Stomach (tissue), 19 donors: ENCODE measurements at places on chromosomes 3 and 15.

DNA sequence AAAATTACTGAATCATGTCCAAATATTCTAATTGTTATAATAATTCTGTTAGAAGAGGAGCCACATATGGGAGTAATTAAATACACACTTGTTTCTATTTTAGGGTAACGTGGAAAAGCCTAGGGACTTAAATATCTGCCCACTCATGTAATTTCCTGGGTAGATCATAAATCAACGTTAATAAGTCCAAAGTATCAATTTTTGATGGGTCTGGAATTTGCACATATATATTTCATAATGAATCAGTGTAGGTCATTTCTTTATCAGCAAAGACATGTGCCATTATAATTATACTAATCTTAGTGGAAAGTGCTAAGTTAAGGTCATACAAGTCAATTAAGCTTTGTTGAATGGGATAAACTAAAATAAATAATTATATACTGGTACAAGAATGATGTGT is 346.2 kb downstream of the ZBBX start:
- no peak for DNase-seq

GRCh38 chr3:132536442-132537153 is 60.5 kb upstream of the ACKR4 start:
- no peak for DNase-seq

GRCh38 chr15:58677426-58677825 is 72.1 kb downstream of the ADAM10 start:
- DNase-seq: no peak

DNA sequence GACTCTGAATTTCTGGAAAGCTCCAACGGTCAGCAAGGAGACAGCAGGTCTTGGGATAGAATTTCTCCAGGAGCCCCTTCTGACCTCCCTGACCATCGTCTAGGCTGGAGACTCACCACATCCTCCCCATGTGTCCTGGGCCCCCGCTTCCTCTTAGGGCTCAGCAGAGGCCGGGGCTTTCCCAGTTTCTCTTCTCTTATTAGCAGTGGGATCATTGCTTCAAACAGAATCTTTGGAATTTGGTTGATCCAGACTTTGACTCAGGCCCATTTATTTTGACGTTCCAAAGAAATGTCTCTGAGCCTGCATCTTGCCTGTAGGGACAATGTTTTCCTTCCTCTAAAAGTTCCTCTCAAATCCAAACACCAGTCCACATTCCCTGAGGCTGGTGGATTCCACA is 38.4 kb upstream of the SLC6A6 start:
- no peak for DNase-seq

- DNase-seq: peak; percentile 36
Measured at GRCh38 chr3:10370429-10370828, 49.5 kb upstream of the SEC13 start.

GRCh38 chr3:129596194-129597086 is 10.0 kb downstream of the PLXND1 start:
- DNase-seq: peak; percentile 93

- DNase-seq: no peak
Measured at GRCh38 chr3:72924055-72924454, 36.2 kb downstream of the GXYLT2 start.

- DNase-seq: no peak
Measured at GRCh38 chr3:52046186-52046901, 10.0 kb downstream of the DUSP7 start.
